Heart right ventricle (tissue), 16 donors: ENCODE measurements at places on chromosomes 5 and 9. TPM values are rescaled to one million over a fixed set of nuclear protein-coding genes. Genes with fewer than 3 reads are reported as not detected.
A peak's percentile ranks its signal among the peaks of the same experiment; 100 is the strongest.

Gene GDF9
- total RNA-seq: 0.32 TPM

Gene NOXA1
- 3.1 TPM for total RNA-seq

Gene HTR4
- total RNA-seq: 0.30 TPM

Gene ACOT12
- not detected for total RNA-seq

- no peak for DNase-seq
- H3K4me3 ChIP-seq: no peak overlapping the region
- H3K27ac ChIP-seq: peak overlapping the region; percentile 32
- H3K4me1 ChIP-seq: peaks cover 9% of the 10 kb centered on the region
- no peaks in the 10 kb centered on the region for H3K27me3 ChIP-seq
- H3K36me3 ChIP-seq: no peaks in the 10 kb centered on the region
Observed at GRCh38 chr5:41270423-41271251, 57.3 kb upstream of the C6 start.

DNA sequence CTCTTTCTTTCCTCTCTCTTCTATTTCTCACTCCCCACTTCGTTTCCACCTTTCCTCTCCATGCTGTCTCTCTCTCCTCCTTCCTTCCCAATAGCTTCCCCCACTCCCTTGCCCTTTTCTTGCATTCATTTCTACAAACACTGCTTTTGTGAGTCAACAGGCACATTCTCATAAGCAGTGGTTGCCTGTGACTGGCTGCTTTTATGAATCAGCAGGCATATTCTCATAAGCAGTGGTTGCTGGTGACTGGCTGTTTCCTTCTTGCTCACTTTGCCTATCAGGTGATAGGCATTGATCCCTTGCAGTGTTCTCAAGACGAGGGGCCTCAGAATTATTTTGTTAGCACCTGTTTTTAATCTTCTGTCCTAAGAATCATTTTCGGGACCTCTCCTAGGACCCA lies 116.1 kb upstream of the ACTBL2 start:
- no peaks in the 10 kb centered on the region for H3K36me3 ChIP-seq
- no peak for DNase-seq
- no peak overlapping the region for H3K27ac ChIP-seq
- no peaks in the 10 kb centered on the region for H3K4me1 ChIP-seq
- H3K4me3 ChIP-seq: no peak overlapping the region
- no peaks in the 10 kb centered on the region for H3K27me3 ChIP-seq

DNA sequence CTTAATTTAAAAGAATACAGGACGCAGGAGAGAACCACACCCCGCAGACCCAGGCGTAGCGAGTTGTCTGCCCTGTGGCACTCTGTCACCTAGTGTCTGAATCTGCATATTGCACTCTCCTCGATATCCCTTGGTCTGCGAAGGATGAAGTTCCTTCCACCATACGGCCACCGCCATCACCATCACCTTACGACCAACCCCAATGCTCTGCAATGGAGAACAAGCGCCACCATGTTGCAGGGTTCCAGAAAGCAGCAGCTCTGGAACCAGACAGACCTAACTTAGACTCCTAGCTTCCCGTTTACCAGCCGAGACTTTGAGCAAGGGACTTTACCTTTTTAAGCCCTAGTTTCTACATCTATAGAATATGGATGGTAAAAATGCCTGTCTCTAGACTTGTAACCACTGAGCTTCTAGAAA lies 77.4 kb upstream of the DMRT1 start:
- peaks cover 12% of the 10 kb centered on the region for H3K27me3 ChIP-seq
- no peak overlapping the region for H3K27ac ChIP-seq
- H3K36me3 ChIP-seq: no peaks in the 10 kb centered on the region
- peak; percentile 74 for DNase-seq
- H3K4me3 ChIP-seq: no peak overlapping the region
- no peaks in the 10 kb centered on the region for H3K4me1 ChIP-seq

GRCh38 chr5:122665051-122665450 lies 109.8 kb upstream of the SNX2 start:
- no peaks in the 10 kb centered on the region for H3K4me1 ChIP-seq
- no peak overlapping the region for H3K27ac ChIP-seq
- H3K36me3 ChIP-seq: no peaks in the 10 kb centered on the region

- no peak overlapping the region for H3K27ac ChIP-seq
- H3K4me3 ChIP-seq: no peak overlapping the region
- H3K4me1 ChIP-seq: peaks cover 6% of the 10 kb centered on the region
- H3K27me3 ChIP-seq: no peaks in the 10 kb centered on the region
Observed at GRCh38 chr5:34022121-34022705, 14.4 kb upstream of the AMACR start.

DNA sequence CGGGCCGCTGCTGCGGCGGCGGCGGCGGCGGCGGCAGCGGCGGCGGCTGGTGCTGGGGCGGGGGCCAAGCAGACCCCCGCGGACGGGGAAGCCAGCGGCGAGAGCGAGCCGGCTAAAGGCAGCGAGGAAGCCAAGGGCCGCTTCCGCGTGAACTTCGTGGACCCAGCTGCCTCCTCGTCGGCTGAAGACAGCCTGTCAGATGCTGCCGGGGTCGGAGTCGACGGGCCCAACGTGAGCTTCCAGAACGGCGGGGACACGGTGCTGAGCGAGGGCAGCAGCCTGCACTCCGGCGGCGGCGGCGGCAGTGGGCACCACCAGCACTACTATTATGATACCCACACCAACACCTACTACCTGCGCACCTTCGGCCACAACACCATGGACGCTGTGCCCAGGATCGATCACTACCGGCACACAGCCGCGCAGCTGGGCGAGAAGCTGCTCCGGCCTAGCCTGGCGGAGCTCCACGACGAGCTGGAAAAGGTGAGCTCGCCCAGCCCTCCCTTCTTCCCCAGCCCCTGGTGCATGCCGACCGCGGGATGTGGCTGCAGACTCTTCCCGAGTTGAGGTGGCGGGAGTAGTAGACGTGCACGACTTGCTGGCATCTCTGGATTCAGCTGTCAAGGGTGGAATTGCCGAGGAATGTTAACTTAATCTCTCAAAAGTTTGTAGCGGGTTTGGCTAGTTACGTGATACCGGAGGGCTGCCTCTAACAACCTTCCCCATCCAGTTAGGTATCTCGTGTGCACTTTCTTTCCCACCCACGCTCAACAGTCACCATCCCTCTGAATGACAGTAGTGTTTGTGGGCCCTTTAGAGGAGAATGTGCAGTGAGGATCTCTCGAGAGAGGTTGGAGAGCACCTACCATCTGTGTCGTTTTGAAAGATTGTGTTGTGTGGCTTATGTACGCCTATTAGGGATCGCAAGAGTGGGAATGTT lies 932 bp downstream of the SLC12A2 start:
- peak overlapping the region; percentile 72 for H3K4me3 ChIP-seq
- DNase-seq: peak; percentile 44
- peaks cover 59% of the 10 kb centered on the region for H3K4me1 ChIP-seq
- H3K27me3 ChIP-seq: no peaks in the 10 kb centered on the region

DNA sequence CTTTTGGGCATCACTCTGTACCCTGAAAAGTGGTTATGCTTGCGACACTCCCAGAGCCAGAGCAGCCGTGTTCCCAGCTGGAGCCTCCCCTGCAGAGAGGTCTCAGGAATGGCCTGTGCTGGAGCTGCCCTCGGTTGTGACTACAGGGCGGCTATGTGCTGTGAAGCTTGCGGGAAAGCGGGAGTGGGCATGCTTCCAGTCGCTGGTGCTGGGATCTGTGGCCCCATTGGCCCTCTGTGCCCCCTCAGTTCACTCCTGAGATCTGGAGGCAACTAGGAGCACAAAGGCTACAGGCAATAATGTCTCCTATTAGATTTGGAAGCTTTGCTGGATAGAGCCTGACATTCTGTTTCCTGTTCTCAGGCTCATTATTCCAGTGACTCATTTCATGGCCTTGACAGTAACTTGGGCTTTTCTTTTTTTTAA lies 56.9 kb downstream of the GPR107 start:
- H3K36me3 ChIP-seq: no peaks in the 10 kb centered on the region
- DNase-seq: no peak
- no peak overlapping the region for H3K4me3 ChIP-seq
- no peaks in the 10 kb centered on the region for H3K27me3 ChIP-seq

- H3K27me3 ChIP-seq: no peaks in the 10 kb centered on the region
- H3K4me1 ChIP-seq: peaks cover 10% of the 10 kb centered on the region
- no peak overlapping the region for H3K27ac ChIP-seq
- DNase-seq: no peak
Observed at GRCh38 chr5:1808439-1808838, 7.2 kb downstream of the NDUFS6 start.

GRCh38 chr5:1745796-1746370 lies 53.8 kb downstream of the MRPL36 start:
- H3K4me1 ChIP-seq: no peaks in the 10 kb centered on the region
- H3K27ac ChIP-seq: no peak overlapping the region
- no peaks in the 10 kb centered on the region for H3K36me3 ChIP-seq
- DNase-seq: no peak
- peaks cover 10% of the 10 kb centered on the region for H3K27me3 ChIP-seq

GRCh38 chr5:168578538-168579487 lies at the start of gene PANK3:
PANK3 (minus strand) TSS chr5:168579368; CDS start chr5:168579283, 85 bp downstream.
- peak within 1 kb of the TSS; percentile 90 for H3K4me3 ChIP-seq
- H3K4me1 ChIP-seq: peaks cover 46% of the 10 kb centered on the region
- H3K27ac ChIP-seq: peak within 1 kb of the TSS; percentile 99
- H3K36me3 ChIP-seq: no peaks in the 10 kb centered on the region
- DNase-seq: peak; percentile 76

- H3K27me3 ChIP-seq: no peaks in the 10 kb centered on the region
- H3K36me3 ChIP-seq: peaks cover 24% of the 10 kb centered on the region
- DNase-seq: peak; percentile 96
- H3K4me1 ChIP-seq: peaks cover 22% of the 10 kb centered on the region
- peak within 1 kb of the TSS; percentile 72 for H3K4me3 ChIP-seq
- peak within 1 kb of the TSS; percentile 93 for H3K27ac ChIP-seq
Observed at GRCh38 chr9:128370752-128371629, at the start of gene URM1. URM1 (plus strand) TSS chr9:128371374; CDS start chr9:128371381, 7 bp downstream.

DNA sequence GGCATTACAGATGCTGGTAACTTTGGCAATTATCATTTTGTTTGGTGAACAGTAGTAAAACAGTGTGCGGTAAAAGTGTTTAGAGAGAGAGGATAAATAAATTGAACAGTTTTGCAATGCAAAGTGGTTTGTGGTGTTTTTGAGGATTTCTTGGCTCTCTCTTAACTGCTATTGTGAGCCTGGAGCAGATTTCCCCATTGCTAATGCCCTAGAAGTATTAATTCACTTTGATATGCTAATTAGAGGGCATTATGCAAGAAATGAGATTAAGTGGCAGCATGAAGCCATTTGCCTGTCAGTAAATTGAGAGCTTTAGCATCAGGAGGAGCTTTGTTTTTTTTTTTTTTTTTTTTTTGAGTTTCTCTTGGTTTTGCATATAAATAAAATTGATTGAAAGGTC lies 8.2 kb downstream of the PBX3 start:
- no peaks in the 10 kb centered on the region for H3K27me3 ChIP-seq
- H3K27ac ChIP-seq: no peak overlapping the region
- DNase-seq: no peak
- H3K4me3 ChIP-seq: no peak overlapping the region
- H3K4me1 ChIP-seq: peaks cover 59% of the 10 kb centered on the region

GRCh38 chr5:174065528-174066197 lies 20.2 kb downstream of the NSG2 start:
- no peak overlapping the region for H3K4me3 ChIP-seq
- no peaks in the 10 kb centered on the region for H3K36me3 ChIP-seq
- no peak for DNase-seq
- H3K4me1 ChIP-seq: no peaks in the 10 kb centered on the region
- no peak overlapping the region for H3K27ac ChIP-seq

DNA sequence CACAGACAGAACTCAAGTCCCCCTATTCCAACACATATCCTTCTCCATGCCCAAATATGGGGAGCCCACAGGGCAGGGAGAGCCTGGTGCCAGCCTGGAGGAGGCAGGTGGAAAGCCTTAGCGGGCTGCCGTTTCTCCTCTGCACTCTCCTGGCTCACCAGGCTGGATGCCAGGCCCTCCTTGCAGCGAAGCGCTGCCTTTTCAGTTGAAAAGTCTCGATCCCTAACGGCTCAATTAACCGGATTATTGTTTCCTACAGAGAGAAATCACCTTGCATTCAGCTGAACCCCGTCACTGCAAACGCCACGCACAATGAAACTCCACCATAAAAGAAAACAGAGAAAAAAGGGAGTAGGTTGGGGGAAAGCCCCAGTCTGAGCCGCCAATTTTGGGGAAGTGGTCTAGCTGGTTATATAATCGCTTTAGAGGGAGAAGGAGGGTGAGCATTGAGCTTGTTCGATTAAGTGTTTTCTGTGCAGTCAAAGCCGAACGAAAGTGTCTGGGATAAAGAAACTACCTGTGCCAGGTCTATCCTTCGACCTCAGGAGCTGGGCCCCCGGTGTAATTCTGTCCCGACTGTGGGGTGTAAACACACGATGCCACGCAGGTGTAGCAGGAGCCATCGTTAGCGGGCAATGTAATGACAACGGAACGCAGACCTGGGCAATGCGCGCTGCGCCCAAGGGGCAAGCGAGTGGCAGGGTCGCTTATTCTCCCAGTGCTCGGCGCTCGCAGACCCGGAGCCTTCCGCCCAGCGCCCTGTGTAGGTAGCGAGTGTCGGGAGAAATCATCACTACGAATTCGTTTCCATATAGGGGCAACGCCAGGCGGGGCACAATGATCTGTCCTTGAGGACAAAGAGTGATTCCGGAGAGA lies 3.8 kb downstream of the BARHL1 start:
- H3K4me3 ChIP-seq: no peak overlapping the region
- no peaks in the 10 kb centered on the region for H3K36me3 ChIP-seq
- H3K4me1 ChIP-seq: peaks cover 19% of the 10 kb centered on the region
- H3K27ac ChIP-seq: no peak overlapping the region

- H3K27me3 ChIP-seq: no peaks in the 10 kb centered on the region
- peak; percentile 75 for DNase-seq
Observed at GRCh38 chr5:181204826-181205760, at the start of gene TRIM7. TRIM7 (minus strand) TSS chr5:181205196; CDS start chr5:181205110, 86 bp downstream.

GRCh38 chr5:144473650-144474049 lies 303.0 kb downstream of the KCTD16 start:
- no peak overlapping the region for H3K27ac ChIP-seq
- DNase-seq: no peak
- H3K4me1 ChIP-seq: no peaks in the 10 kb centered on the region

- no peaks in the 10 kb centered on the region for H3K36me3 ChIP-seq
- peaks cover 5% of the 10 kb centered on the region for H3K4me1 ChIP-seq
- no peak overlapping the region for H3K4me3 ChIP-seq
- no peak for DNase-seq
- no peak overlapping the region for H3K27ac ChIP-seq
Observed at GRCh38 chr9:69322256-69322655, 2.8 kb upstream of the ENTREP1 start.

GRCh38 chr5:172111852-172112225 lies 76.2 kb downstream of the STK10 start:
- H3K36me3 ChIP-seq: no peaks in the 10 kb centered on the region
- H3K4me1 ChIP-seq: peaks cover 33% of the 10 kb centered on the region
- H3K27ac ChIP-seq: peak overlapping the region; percentile 83
- H3K27me3 ChIP-seq: no peaks in the 10 kb centered on the region
- no peak overlapping the region for H3K4me3 ChIP-seq

DNA sequence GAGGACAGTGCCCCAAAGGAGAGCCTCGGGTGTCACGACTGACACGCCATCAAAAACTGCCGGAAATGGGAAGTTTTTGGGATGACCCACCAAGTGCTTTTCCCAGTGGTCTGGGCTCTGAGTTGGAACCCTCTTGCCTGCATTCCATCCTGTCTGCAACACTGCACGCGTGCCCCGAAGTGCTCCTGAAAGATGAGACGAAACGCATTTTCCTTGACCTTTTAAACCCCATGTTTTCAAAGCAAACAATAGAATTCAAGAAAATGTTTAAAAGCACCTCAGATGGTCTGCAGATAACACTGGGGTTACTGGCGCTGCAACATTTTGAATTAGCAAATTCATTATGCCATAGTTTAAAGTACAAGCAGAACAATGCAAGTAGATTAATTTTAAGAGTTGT lies 92.9 kb downstream of the ANKRD18A start:
- H3K36me3 ChIP-seq: no peaks in the 10 kb centered on the region
- H3K4me3 ChIP-seq: no peak overlapping the region
- no peak for DNase-seq
- H3K4me1 ChIP-seq: no peaks in the 10 kb centered on the region

GRCh38 chr5:69512740-69513260 lies 20.2 kb downstream of the OCLN start:
- H3K4me1 ChIP-seq: no peaks in the 10 kb centered on the region
- H3K27me3 ChIP-seq: no peaks in the 10 kb centered on the region
- no peaks in the 10 kb centered on the region for H3K36me3 ChIP-seq
